ENCODE measurements at places on chromosomes 3 and 15.

DNA sequence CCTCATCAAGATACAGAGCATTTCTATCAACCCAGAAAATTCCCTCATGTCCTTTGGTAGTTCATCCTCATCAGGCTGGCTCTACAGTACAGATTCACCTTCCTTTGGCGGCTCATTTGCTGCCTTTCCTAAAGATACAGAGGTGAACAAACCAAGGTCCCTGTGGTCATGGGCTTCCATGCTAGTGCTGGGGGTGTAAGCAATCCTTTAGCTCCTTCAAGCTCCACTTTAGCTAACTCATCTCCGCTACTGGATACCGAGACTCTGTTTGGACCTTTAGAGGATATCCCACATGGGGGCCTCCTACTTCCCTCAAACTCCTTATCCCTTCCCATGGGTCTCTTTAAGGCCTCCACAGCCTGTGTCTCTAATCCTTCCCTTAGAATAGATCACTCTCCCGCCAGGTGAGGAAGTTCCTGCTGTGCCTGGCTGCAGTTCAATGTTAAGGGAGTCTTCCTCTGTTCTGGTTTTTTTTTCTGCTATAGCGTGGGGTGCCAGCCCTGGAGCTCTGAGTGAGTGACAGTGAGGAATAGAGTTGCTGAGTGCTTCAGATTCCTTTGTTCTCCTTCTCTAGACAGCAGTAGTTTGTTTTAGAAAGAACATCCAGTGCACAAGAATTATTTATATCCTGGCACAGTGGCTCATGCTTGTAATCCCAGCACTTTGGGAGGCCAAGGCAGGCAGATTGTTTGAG, 30.7 kb downstream of the CLEC3B start:
- DNase-seq, result no peak

GRCh38 chr3:198113206-198114053, 153.4 kb downstream of the LMLN start:
- DNase-seq, result no peak

GRCh38 chr3:36743826-36744225, 20.5 kb downstream of the DCLK3 start:
- no peak for DNase-seq

GRCh38 chr15:65824031-65824743, 32.1 kb upstream of the DENND4A start:
- DNase-seq, result peak; percentile 74

- DNase-seq, result no peak
These were observed 355.5 kb downstream of the OCA2 start for GRCh38 chr15:27743638-27744037.

- DNase-seq, result no peak
These were observed 2.2 kb upstream of the CRTAP start for GRCh38 chr3:33111581-33111980.

Data from fibroblast of villous mesenchyme (primary cell).